Right renal cortex interstitium (tissue), 3 donors: ENCODE measurements at places on chromosomes 2 and 18. TPM values are rescaled to one million over a fixed set of nuclear protein-coding genes. Genes with fewer than 3 reads are reported as not detected.

Gene DSG1
- polyA plus RNA-seq, result 0.06 TPM

Gene EVA1A
- 16.6 TPM for polyA plus RNA-seq

- no peak for DNase-seq
These were observed 108.2 kb upstream of the SMAD2 start for GRCh38 chr18:48038636-48039035.

- no peak for DNase-seq
These were observed 37.6 kb downstream of the CENPO start for GRCh38 chr2:24830786-24831185.

GRCh38 chr2:147420517-147420916 lies 424.3 kb upstream of the ACVR2A start:
- no peak for DNase-seq

DNA sequence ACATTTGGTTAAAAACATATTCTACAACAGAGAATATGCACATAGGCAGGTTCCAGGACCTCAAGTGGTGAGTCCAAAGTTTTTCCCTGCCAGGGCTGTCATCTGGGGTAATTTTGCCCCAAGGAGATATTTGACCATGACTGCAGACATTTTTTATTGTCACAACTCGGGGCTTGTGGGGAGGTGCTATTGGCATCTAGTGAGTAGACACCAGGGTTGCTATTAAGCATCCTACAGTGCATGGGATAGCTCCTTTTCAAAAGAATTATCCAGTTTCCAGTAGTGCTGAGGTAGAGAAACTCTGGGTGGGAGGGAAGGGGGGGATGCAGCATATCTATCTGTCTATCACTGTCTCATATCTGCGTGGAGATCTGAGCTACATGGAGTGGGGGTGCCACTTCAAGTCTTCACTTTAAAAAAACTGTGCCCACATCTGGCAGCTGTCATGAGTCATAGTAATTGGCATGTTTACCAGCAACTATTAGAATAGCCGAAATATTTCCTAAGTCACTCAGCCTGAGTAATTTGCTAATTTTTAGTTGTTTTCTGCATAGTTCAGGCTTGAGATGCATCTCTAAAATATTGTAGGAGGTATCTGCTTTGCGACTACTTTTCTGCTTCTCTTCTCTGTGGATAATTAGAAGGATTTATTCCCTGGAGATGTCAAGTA lies 254.0 kb upstream of the RBMS1 start:
- DNase-seq, result no peak

GRCh38 chr18:29251681-29252080 lies 1074.8 kb upstream of the CDH2 start:
- no peak for DNase-seq
